ENCODE measurements at places on chromosomes 4 and X.

GRCh38 chrX:3567686-3568085, 145.8 kb downstream of the PRKX start:
- DNase-seq: no peak

- no peak for DNase-seq
Measured at GRCh38 chr4:183738081-183738673, 79.1 kb downstream of the TRAPPC11 start.

GRCh38 chr4:87353592-87353991, 30.9 kb upstream of the HSD17B13 start:
- DNase-seq: no peak

GRCh38 chr4:167711517-167711916, 380.8 kb upstream of the ANXA10 start:
- DNase-seq: no peak

- no peak for DNase-seq
Measured at GRCh38 chrX:115534383-115534782, 26.6 kb upstream of the PLS3 start.

- DNase-seq: no peak
Measured at GRCh38 chrX:153539979-153540358, 22.5 kb downstream of the ATP2B3 start.

- no peak for DNase-seq
Measured at GRCh38 chrX:11159149-11159548, 48.0 kb downstream of the HCCS start.

DNA sequence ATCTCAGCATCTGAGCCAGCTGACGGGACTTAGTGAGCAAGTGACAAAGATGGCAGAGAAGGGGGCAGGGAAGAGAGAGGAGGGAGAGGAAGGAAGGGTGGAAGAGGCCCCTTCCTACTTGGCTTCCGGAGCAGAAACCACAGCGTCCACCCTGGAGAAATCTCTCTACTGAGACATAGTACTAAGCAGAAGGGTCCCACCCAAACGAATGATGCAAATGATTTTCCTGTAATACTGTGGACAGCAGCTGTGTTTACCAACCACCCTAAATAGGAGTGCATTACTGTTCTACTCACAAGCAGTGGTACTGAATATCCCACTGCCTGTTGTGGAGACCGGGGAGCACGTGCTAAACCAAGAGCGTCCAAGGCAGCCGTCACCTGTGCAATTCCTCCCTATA, 29.4 kb downstream of the DTHD1 start:
- no peak for DNase-seq

GRCh38 chrX:40282946-40283660, 185.3 kb upstream of the BCOR start:
- DNase-seq: no peak

DNA sequence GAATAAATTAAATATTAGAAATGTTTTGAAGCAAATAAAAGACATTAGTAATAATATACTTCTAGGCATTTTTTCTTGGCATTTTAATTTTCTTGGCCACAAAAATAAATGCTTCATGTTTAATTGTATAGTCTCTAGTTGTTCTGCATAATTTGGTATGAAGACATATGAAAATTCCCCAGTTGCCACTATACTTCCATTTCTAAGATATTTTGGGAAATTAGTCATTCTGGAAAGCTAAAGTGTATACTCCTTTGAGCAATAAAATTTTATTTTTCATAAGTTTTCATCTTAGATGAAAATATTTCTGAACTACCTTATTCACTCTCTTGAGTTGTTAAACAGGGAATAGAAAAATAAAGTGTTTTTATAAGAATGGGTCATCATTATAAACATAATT, 13.8 kb downstream of the HDX start:
- DNase-seq: no peak

DNA sequence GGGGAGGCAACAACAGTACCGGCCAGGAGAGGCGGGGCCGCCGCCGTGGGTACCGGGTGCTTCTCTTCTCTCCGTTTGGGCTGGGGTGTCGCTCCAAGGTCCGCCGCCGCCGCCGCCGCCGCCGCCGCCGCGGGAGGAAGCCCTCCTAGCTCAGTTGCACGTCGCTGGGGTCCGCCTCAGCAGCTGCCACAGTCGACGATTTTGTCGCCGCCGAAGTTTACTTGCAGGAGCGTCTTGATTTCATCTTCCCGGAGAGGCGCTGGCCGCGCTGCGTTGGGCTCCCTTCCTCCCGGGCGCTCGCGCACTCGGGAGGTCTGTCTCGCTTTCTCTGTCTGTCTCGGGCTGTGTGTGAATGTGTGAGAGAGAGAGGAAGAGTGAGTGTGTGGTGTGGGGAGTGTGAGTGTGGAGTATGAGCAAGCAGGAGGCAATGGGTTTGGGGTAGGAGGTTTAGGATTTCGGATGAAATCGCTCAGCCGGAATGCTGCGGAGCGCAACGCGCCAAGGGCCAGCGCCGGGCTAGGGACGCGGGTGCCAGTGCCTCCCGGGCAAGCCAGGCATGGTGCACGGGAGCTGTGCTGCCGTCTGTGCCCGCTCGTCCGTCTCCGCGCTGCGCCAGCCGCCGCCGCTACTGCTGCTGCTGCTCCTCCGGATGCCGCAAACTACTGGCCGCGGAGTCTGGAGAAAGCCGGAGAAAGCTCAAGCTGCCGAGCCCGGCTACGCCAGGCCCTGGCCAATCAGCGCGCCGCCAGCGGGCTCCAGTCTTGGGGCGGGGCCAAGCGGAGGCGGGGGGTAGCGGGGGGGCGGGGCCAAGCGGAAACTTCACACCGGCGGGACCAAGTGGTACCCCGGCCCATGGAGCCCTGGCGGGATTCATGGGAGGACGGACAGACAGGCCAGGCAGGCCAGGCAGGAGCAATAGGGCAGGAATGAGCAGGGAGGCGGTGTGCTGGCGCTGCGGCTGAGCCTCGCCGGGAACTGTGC, at the start of gene PCDH19:
Gene PCDH19, minus strand, starts transcription at position 664 of the 981 bp plus-strand sequence. CDS start 1,676 bp downstream, outside the sequence.
- DNase-seq: peak; percentile 60

GRCh38 chr4:108900018-108900580, 137.2 kb upstream of the ETNPPL start:
- DNase-seq: no peak

- DNase-seq: peak; percentile 23
Measured at GRCh38 chr4:39637586-39638353, 895 bp downstream of the SMIM14 start.

DNA sequence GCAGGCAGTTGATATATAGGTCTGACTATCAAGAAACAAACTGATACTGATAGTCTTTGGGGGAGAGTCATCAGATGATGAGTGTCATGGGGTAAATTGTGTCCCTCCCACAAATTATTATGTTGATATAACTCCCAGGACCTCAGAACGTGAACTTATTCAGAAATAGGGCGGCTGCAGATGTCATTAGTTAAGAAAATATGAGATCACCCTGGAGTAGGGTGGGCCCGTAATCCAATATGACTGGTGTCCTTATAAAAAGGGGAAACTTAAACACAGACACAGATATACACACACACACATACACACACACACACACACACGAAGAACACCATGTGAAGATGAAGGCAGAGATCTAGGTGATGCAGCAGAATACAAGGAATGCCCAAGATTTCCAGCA, 32.7 kb upstream of the ARHGEF9 start:
- DNase-seq: no peak

DNA sequence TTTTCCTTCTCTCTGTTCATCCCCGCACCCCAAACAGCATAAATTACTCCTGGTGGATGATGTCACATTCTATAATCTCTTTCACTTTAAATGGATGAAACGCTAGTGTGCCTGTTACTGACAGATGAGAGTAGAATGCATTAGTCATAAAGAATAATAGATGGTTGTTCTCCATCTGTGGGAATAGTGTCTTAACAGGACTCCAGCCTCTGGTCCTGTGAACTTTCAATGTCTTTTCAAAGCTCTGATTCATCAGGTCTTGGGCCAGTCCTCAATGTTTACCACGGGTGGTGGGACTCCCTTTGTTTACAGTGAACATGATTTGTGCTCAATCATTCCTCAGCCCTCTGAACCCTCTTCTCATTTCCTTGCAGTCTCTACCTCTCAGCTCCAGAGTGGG, 182.6 kb downstream of the GABRB1 start:
- no peak for DNase-seq

DNA sequence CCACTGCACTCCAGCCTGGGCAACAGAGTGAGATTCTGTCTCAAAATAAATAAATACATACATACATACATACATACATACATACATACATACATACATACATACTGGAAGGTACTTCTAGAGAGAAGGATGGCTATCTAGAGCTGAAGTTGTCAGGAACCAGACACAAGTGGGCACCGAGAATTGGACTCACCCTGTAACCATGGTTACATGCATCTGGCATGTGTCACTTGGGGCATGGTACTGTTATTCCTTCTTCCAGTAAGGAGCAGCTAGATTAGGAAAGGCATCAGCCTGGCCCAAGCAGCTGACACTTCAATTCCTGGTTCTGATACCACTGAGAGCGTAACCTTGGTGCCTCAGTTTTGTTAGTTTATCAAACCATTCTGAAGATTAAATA, 127.1 kb downstream of the SH3KBP1 start:
- no peak for DNase-seq

GRCh38 chrX:139126493-139126892, 404.0 kb upstream of the F9 start:
- DNase-seq: no peak

- peak; percentile 0 for DNase-seq
Measured at GRCh38 chrX:27555514-27555913, 34.6 kb upstream of the DCAF8L2 start.

DNA sequence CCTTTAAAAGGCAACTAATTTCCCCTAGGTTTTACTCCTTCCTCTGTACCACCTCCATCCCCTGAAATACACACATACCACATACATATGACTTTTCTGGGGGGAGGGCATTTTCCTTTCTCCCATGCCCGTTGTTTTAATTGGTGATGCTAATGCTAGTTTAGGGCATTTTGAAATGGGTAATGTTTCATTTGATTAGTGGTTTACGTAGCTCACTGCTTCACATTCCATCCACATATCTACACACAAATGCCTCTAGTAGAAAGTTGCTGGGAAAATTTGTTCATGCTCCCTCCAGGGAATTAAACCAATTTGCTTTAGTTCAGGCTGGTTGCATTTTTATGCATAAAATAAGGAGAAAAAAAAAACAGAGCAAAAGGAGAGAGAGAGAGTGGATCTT, 231.2 kb downstream of the FRAS1 start:
- no peak for DNase-seq

DNA sequence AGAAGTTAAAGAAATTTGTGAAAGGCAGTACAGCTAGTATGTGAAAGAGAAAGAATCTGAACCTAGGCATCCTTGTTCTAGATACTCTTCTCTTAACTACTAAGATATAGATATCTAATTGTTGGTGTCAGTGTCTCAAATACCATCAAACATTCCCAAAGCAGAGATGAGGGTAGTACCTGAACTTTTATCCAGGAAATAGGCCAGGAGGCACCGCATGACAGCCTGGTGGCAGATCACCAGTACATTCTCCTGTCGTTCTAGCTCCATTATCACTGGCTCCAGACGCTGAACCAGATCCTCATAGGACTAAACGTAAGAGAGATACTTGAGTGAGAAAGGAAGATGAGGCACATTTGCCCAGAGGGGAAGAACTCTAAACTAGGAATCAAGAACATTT, 16.8 kb downstream of the TRO start:
- no peak for DNase-seq

DNA sequence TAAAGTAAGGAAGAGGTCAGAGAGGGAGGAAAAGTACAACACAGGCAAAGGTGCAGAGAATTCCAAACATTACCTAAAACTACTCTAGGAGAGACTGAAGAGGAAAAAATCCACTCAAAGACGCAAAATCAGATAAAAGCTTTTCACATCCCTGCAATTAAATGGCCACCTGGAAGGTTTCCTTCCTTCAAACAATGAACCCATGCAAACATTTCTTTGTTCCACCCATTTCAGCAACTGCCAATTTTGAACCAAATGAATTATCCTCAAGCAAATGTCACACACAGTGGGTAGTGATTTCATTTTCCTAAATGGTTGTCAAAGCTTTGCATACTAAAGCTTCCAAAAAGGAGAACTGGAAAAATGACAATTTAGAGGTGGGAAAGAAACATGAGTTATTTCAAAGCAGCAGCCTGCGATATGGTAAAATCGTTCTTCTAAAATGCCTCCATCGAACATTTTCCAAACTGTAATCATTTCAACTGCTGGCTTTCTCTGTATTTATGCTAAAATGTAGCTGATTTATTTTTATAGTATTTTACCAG, 45.0 kb downstream of the APBB2 start:
- peak; percentile 79 for DNase-seq

GRCh38 chr4:5878359-5878758, 14.5 kb downstream of the CRMP1 start:
- peak; percentile 35 for DNase-seq

GRCh38 chrX:124502166-124502565, 155.8 kb downstream of the SH2D1A start:
- no peak for DNase-seq

DNA sequence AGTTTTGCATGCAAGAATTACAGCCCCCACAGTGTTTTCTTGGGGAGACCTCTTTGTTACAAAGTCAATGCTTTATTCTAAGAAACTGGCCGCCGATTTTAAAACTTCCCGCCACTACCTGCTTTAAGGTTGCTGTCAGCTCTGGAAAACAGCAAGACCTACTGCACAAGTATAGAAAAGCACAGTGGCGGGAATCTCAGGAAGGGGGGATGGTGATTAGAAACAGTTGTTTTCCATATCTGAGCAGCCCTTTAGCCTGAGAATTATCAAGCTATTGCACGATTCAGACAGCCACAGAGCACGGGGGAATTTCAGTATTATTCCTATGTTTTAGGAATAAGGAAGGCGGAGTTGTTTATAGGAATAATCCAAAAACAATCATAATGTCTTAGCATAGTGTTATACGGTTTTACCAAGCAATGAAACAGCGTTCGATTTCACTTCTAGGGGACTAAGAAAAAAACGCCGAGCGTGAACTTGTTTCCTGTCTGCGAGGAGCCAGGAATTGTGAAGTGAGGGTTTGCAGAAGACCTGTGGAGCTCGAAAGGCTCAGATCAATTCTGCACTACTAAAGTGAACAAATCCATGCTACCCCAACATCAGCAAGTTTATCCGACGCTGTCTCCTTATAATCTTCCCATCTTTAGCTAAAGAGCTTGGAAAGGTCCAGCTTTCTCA, 81.3 kb downstream of the HMGN5 start:
- DNase-seq: no peak

GRCh38 chrX:137926090-137926489, 360.2 kb downstream of the ZIC3 start:
- DNase-seq: peak; percentile 32
